ENCODE measurements at places on chromosomes 3 and 15.
A peak's percentile ranks its signal among the peaks of the same experiment; 100 is the strongest.

DNA sequence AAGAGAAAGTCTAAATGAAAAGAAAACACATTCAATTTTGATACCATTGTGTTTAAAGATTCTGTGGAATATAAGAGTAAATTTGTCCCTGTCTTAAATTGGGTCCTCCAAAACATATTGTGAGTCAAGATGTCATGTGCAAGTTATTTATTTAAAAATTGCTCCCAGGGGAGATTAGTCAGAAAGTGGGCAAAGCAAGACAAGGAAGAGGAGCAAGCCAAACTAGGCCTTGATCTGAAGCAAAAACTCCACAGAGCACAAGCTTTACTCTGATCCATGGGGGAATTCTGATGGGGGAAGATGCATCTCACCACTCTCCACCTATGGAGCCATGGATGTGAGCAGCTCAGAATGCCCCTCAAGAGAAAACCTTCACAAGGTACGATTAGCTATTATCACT, 342.8 kb upstream of the IL12A start:
- DNase-seq = peak; percentile 79

- DNase-seq = no peak
Observed at GRCh38 chr3:13040361-13041074, 32.7 kb downstream of the IQSEC1 start.

DNA sequence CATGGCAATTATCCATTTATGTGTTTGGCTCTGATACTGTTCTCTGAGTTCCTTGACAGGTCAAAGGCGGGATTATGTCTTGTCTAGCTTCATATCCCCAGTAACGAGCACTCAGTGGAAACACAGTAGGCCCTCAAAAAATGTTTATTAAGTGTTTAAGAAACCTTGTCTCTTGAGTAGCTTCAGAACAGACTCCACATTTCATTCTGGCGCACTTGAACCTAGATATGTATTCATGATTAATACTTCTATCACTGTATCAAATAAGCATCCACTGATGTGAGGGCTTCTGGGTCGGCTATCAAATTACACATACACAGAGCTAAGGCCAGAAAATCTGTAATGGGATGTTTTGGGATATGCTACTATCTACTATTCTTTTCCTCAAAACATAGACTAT, 4.6 kb downstream of the CBLB start:
- no peak for DNase-seq

DNA sequence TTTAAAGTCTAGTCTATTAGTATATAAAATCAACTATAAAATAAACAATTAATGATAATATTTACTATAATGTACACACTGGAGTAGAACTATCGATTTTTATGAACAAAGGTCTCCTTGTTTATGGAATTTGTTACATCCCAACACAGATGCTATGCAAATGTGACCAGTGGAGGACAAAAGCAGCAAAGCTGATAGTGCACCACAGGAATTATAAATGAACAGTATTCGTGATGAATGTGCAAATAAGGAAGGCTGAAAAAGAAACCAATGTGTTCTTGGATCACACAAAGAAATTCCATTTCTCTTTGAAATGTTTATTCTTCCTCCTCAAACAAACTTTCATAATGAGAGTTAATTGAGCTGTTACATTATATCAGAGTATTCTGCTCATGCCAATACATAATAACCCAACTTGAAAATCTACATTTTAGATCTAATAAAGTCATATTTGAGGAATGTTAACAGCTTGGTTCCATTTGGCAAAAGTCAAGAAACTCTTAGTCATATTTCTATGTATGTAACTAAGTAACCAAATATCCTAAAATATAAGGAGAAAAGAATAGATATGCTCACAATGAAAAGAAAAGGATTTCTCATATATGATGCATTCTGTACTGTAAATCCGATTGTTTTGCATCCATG, 79.3 kb downstream of the NEK10 start:
- peak; percentile 6 for DNase-seq

GRCh38 chr15:43150191-43150929, 17.0 kb downstream of the TMEM62 start:
- DNase-seq = peak; percentile 99

GRCh38 chr3:63386568-63386967, 108.5 kb downstream of the SYNPR start:
- peak; percentile 24 for DNase-seq

DNA sequence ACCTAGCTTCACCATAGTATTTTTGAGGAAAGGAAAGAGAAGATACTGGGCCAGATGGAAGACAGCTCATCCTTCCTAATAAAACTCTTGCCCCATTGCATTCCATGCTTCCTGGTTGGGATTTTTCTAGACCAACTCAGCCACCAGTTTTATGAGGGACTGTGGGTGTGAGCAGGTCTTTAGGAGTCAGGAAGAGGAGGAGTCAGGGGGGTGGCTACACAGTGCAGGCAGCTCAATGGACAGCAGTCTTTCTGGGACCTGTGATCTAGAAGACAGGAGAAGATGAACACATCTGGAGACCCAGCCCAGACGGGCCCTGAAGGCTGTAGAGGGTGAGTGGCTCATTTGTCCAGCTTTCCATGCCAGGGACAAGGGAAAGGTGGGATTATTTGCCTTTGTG, at the start of gene NOX5:
NOX5 (plus strand) TSS at position 242 of the 400 bp plus-strand sequence; CDS start at position 283, 41 bp downstream.
- peak; percentile 45 for DNase-seq

DNA sequence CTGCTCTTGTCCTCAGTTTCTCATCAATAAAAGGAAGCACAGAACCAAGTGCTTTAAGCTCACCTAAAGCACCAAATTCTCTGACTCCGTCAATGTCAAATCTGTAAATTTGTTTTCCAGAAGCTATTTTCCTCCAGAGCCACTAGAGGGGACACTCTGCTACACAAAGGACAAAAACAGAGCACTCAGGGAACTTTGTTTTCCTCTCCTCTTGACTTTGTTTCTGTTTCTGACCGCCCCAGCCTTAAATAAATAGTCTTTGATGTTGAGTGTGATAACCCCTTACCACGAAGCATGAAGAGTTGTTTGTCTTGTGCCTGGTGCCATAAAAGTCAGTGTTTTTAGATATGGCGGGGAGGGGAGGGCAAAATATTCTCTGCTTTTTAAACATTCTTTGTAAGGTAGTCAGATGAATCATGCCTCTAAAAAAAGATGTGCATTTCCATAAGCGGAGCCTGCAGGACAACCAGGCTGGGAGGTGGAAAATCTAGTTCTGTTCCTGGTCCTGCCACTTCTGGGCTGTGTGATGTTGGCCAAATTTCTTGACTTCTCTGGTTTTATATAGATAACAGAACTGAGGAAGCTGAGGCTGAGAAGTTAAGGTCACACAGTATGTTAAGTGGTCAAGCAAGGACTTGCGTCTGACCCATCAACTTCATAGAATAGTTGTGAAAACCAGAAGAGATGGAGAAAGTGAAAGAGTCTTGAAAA, 7.3 kb upstream of the ZBTB38 start:
- DNase-seq = peak; percentile 88

DNA sequence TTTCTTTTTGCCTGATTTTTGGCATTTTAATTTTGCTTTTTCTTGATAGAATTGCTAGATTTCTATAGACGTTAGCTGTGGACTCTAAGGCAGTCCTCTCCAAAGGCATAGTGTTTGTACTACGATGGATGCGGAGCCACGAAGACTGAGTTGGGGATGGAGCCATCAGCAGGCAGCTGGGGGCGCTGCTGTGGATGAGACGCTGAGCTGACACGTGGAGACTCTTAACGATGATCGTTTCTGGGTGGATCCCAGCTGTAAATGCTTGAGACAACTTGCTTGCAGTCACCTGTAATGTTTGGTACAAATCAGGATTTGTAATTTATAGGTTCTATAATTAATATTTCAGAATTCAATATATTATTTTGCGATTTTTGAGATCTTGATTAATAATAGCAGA, 13.3 kb upstream of the PPP1R2 start:
- peak; percentile 28 for DNase-seq

- peak; percentile 87 for DNase-seq
Observed at GRCh38 chr3:126961791-126962461, 21.0 kb upstream of the PLXNA1 start.

DNA sequence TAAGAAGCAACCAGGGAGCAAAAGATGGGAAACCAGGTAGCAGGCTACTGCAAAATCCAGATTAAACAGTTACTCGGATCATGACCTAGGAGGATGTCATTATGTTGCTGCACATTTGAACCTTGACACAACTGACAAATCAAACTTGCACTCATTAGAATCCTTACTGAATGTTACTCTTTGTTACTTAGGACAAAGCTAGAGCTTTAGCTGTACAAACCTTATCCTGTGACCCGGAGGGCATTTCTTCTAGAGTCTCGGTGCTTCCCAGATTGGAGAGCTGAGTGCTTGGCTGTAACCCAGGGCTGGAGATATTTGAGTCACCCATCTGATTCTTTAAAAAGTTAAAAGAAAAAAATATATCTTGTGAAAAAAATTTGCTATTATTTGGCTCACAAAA, 43.4 kb downstream of the DCP1A start:
- DNase-seq = peak; percentile 13
